A673 (cell line): ENCODE measurements at places on chromosomes 2 and 18.

GRCh38 chr2:212360068-212360460 lies 178.5 kb downstream of the ERBB4 start:
- no peaks in the 10 kb centered on the region for H3K36me3 ChIP-seq
- no peak overlapping the region for H3K4me3 ChIP-seq
- peak overlapping the region; percentile 8 for H3K27ac ChIP-seq
- no peak for DNase-seq
- no peaks in the 10 kb centered on the region for H3K27me3 ChIP-seq

DNA sequence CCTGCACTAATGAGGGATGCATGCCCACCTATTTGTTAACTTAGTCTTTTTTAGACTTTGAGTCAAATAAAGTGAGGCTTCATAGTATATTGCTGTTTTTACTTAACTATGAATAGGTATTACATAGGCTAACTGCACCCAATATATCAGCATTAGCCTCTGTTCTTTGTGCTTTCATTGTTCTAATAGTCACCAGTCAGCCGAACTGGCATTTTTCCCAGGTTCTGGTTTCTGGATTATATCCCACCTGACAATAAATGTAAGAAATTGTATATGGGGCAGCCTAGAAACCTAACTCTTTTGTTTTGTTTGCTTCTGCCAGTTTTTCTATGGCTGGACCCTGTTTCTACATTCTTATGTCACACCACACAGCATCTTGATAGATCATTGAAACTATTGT lies 1672.4 kb upstream of the LRRTM1 start:
- H3K36me3 ChIP-seq = no peaks in the 10 kb centered on the region
- no peak overlapping the region for H3K4me3 ChIP-seq
- no peaks in the 10 kb centered on the region for H3K4me1 ChIP-seq
- H3K27me3 ChIP-seq = no peaks in the 10 kb centered on the region
- no peak for DNase-seq
- no peak overlapping the region for H3K27ac ChIP-seq

GRCh38 chr2:6309415-6310255 lies 556.1 kb downstream of the CMPK2 start:
- no peaks in the 10 kb centered on the region for H3K27me3 ChIP-seq
- peak; percentile 57 for DNase-seq
- peaks cover 44% of the 10 kb centered on the region for H3K4me1 ChIP-seq
- H3K36me3 ChIP-seq = no peaks in the 10 kb centered on the region
- H3K27ac ChIP-seq = peak overlapping the region; percentile 50
- peak overlapping the region; percentile 28 for H3K4me3 ChIP-seq

- DNase-seq = no peak
- H3K27me3 ChIP-seq = no peaks in the 10 kb centered on the region
- H3K36me3 ChIP-seq = no peaks in the 10 kb centered on the region
Observed at GRCh38 chr2:150101947-150102346, 385.5 kb downstream of the RND3 start.

- H3K27ac ChIP-seq = no peak overlapping the region
- H3K36me3 ChIP-seq = no peaks in the 10 kb centered on the region
- H3K4me3 ChIP-seq = no peak overlapping the region
- DNase-seq = peak; percentile 76
- no peaks in the 10 kb centered on the region for H3K27me3 ChIP-seq
- H3K4me1 ChIP-seq = peaks cover 13% of the 10 kb centered on the region
Observed at GRCh38 chr2:196266855-196267254, 95.5 kb upstream of the STK17B start.

DNA sequence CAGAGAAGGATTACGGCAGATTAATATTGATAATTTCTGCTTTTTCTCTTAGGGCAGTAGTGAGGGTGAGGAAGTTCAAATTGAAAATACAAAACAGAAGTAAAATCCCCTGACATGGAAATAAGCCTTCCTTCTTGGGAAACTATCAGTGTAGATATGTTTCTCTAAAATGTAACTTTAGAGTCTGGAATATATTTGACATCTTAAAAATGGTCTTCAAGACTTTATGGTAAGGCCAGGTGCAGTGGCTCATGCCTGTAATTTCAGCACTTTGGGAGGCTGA lies 33.0 kb downstream of the INPP5D start:
- no peaks in the 10 kb centered on the region for H3K4me1 ChIP-seq
- no peaks in the 10 kb centered on the region for H3K36me3 ChIP-seq
- H3K4me3 ChIP-seq = no peak overlapping the region
- H3K27me3 ChIP-seq = peaks cover 3% of the 10 kb centered on the region
- H3K27ac ChIP-seq = no peak overlapping the region

GRCh38 chr18:58559427-58560186 lies 69.3 kb downstream of the ALPK2 start:
- no peaks in the 10 kb centered on the region for H3K36me3 ChIP-seq
- H3K27ac ChIP-seq = no peak overlapping the region
- H3K27me3 ChIP-seq = no peaks in the 10 kb centered on the region
- no peak overlapping the region for H3K4me3 ChIP-seq
- DNase-seq = no peak
- H3K4me1 ChIP-seq = no peaks in the 10 kb centered on the region
